ENCODE measurements at places on chromosomes 1 and 21.

- no peak for DNase-seq
These were observed 40.6 kb upstream of the TSPEAR start for GRCh38 chr21:44751799-44752636.

- DNase-seq = no peak
These were observed 116.4 kb downstream of the TBX19 start for GRCh38 chr1:168396940-168397684.

- DNase-seq = peak; percentile 35
These were observed 8.2 kb downstream of the HAPLN2 start for GRCh38 chr1:156627313-156627880.

- no peak for DNase-seq
These were observed 47.3 kb upstream of the SLC44A3 start for GRCh38 chr1:94772845-94773244.

DNA sequence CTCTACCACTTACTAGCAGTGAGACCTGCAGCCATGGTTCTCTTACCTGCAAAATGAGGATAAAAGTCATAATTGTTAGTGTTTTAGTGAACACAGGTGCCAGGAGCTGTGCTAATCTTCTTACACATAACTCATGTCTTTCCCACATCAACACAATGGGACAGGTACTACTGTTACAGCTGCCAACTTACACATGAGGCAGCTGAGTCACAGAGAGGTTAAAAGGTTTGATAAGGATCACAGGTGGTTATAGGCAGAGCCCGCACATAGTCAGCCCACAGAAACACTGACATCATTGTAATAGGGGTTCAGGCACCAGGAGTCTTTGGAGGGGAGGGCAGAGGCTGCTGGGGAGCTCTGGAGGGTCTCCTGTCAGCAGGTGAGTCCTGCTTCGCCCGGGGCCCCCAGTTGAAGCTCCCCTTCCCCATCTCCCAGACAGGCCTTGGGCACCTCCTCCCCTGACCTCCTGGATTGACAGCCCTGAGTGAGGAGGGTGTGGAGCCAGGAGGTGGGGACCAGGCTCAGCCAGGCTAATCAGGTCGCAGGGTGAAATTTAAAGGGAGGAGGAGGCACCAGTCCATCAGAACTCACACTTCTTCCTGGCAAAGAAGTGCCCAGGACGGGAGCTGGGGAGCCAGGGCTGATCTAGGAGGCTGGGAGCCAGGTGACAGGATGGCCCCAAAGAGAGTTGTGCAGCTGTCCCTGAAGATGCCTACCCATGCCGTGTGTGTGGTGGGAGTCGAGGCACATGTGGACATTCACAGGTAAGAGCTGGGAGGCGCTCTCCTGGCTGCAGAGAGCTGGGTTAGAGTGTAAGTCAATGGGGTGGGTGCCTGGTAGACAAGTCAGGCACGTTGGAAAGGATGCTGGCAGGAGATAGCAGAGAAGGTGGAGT, at the start of gene PADI1:
Gene PADI1, plus strand, starts transcription at position 583 of the 895 bp plus-strand sequence. Its CDS starts 90 bp downstream, at position 673.
- DNase-seq = no peak

DNA sequence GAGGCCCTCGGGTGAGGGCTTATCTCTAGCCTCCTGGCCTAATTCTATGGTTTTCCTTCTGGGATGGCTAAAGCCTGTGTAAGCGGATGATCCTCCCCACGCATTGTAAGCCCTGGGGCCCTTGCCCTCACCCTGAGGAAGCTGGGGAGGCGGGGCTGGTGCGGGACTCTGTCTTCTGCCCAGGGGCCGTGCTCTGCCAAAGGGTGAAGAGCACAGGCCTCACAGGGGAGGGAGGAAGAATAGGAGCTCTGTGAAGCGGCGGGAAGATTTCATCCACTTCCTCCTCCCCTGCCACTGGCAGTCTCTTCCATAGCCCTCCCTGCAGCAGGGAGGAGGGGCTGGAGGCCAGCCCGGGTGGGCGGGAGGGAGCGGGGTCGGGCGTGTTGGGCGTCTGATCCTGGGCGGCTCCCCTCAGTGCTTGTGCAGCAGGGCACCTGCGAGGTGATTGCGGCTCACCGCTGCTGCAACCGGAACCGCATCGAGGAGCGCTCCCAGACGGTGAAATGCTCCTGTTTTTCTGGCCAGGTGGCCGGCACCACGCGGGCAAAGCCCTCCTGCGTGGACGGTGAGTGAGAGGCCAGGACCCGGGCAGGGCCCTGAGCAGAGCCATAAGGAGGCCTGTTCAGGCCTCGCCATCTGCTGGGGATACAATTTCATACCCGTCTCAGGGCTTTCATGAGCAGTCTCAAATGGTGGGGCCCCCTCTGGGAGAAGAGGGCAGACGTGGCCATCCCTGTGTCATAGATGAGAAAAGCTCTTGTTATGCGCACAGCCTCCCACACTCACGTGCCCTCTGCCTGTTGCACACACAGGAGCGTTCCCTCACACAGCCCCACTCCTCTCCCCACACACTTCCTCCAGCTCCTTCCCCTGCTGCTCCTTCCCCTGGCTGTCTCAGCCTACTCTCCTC, 7.7 kb upstream of the PPM1J start:
- no peak for DNase-seq

GRCh38 chr1:71857862-71858261, 424.5 kb downstream of the NEGR1 start:
- no peak for DNase-seq

DNA sequence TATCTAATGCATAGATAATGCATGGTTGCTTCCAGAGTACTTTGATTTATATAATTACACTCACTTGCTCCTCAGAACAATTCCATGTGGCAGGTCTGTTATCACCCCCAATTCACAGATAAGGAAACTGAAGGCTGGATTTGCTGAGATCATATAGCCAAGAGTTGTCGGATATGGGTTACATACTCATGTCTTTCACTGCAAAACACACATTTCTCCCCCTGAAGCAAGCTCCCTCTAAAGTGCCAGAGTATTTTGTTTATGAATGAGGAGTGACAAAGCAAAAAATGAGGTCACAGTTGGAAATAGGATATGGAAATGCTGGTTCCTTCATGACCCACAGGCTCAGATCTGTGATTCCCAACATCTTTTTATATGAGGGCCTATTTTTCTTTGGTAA, 134.2 kb downstream of the ROR1 start:
- no peak for DNase-seq

GRCh38 chr1:248918131-248918530, 12.1 kb downstream of the PGBD2 start:
- no peak for DNase-seq

- no peak for DNase-seq
These were observed 108.9 kb upstream of the ADAR start for GRCh38 chr1:154716614-154717527.

- no peak for DNase-seq
These were observed 68.2 kb downstream of the POFUT2 start for GRCh38 chr21:45219517-45219916.

GRCh38 chr1:23116216-23116836, 52.3 kb downstream of the LUZP1 start:
- no peak for DNase-seq

DNA sequence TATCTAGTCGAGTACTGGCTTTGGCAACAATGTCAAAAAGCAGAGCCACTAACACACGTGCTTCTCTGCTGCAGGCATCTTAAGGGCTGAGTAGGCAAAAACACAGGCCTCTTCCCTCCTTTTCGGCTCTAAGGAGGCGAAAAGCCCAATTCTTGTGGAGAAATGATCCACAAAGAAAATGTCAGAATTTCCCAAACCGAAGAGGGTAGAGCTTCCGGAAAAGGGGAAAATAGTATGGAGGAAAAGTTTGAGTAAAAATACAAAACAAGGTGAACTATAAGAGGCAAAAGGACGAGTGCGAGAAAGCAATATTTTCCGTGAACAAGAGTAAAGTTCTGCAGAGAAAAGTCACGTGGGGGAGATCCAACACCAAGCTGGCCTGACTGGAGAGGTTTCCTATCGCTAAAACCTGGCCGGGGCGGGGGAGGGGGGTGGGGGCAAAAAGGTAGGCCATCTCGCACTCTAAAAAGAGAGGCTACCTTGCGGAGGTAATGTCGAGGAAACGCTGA, 551 bp downstream of the ZRANB2 start:
- peak; percentile 22 for DNase-seq

GRCh38 chr1:54606096-54606989, 17.0 kb downstream of the FAM151A start:
- DNase-seq = no peak

DNA sequence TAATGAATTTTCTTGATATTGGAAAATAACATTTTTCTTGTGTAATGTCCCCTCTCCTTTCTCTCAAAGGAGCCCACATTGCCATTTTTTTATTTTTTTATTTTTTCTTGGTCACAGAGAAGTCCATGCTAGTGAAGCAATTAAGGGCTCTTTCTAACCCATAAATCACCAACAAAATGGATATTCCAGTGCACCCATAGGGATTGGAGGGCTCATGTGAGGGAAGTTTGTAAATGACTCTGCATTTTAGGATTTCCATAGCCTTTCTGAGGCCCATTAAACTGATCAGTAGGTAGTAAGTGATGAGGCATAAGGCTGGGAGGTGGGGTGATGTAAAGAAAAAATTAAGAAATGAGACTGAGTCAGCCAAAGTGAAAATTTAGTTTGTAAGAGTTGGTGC, 55.9 kb upstream of the JAK1 start:
- no peak for DNase-seq

DNA sequence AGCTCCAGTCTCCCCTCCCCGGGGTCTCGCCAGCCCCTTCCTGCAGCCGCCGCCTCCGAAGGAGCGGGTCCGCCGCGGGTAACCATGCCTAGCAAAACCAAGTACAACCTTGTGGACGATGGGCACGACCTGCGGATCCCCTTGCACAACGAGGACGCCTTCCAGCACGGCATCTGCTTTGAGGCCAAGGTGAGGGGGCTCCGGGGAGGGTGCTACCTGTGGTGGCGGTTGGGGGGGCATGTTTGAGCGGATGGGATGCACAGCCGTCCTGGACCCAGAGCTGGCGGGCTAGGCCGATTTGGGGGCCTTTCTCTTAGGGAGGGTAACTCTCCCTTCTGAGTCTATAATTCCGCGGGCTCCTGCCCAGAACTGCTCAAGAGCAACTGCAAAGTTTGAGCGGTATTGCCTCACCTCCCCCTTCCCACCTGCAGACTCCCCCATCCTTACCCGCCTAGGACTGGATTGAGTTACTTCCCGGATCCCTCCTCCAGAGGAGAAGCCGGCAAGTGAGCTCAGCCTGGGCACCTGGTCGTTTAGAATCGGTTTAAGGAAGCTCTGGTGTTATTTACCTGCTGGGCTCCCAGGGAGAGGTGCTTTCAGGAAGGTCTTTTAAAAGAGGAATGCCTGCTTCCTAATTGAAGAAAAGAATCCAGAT, 730 bp downstream of the NOS1AP start:
- DNase-seq = no peak

- no peak for DNase-seq
These were observed 41.0 kb downstream of the WASF2 start for GRCh38 chr1:27448982-27449381.

Measured in activated CD4-positive, alpha-beta T cell treated with anti-CD3 and anti-CD28 coated beads for 4 hours (primary cell).